LHCN-M2 (cell line): ENCODE measurements at places on chromosomes 5 and 9. TPM values are rescaled to one million over a fixed set of nuclear protein-coding genes. Genes with fewer than 3 reads are reported as not detected.

GRCh38 chr5:119651486-119651885, 22.1 kb downstream of the FAM170A start:
- no peak for DNase-seq

DNA sequence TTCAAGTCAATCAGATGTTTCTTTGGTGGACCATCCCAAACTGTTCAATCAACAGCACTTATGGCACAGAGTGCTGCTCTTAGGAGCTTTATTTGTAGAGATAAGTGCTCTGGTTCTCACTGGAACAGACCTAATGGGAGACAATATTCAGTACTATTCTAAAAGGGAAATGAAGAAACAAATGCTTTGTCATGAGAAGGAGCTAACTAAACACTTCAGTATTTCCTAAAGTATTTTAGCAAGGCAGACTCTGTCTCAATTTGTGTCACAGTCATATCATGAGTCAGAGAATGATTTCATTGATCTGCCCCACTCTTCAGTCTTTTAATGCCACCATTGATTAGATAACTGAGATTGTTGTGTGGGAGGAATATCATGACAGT, 175.3 kb downstream of the SLF1 start:
- DNase-seq: peak; percentile 39

DNA sequence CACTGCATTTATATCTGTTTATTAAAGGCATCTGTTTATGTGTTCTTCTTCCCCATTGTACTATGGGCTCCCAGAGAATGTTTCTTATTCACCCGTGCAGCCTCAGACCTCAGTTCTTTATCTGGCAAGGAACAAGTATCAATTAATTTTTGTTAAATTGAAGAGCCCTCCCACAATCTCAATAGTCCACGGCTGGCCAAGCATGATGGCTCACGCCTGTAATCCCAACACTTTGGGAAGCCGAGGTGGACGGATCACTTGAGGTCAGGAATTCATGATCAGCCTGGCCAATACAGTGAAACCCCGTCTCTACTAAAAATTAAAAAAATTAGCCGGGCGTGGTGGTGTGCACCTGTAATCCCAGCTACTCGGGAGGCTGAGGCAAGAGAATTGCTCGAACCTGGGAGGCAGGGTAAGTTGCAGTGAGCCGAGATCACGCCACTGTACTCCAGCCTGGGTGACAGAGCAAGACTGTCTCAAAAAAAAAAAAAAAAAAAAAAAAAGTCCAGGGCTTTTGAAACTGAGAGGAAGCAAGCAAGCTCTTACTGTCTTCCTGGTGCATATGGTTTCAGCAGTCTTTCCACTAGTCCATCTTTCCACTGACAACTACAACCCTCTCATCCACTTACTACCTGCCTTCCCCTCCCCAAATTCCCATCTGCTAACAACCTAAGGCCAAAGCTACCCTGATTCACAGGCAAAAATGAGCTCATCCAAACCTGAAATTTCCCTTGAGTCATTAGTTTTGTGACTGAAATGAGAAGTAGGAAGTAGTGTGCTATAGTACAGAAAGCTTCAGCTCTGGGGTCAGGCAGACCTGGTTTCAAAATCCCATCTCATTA, 2.3 kb upstream of the HK3 start:
- DNase-seq: no peak

DNA sequence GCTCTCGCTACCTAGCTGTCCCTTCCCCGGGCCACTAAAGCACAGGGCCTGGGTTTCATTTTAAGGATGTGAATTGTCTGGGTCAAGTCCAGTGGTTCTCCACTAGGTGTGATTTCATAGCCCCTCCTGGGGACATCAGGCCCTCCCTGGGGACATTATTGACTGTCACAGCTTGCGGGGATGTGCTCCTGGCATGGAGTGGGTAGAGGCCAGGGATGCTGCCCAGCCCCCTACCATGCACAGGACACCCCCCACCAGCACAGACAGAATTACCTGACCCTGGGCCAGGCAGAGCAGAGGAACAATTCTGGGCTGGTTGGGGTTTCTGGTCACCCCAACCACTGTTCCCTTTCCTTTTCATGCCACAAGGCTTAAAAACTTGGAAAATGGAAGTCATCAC, 4.1 kb downstream of the FAM78A start:
- DNase-seq: no peak

- DNase-seq: no peak
Observed at GRCh38 chr9:129587487-129588262, 33.2 kb downstream of the C9orf50 start.

DNA sequence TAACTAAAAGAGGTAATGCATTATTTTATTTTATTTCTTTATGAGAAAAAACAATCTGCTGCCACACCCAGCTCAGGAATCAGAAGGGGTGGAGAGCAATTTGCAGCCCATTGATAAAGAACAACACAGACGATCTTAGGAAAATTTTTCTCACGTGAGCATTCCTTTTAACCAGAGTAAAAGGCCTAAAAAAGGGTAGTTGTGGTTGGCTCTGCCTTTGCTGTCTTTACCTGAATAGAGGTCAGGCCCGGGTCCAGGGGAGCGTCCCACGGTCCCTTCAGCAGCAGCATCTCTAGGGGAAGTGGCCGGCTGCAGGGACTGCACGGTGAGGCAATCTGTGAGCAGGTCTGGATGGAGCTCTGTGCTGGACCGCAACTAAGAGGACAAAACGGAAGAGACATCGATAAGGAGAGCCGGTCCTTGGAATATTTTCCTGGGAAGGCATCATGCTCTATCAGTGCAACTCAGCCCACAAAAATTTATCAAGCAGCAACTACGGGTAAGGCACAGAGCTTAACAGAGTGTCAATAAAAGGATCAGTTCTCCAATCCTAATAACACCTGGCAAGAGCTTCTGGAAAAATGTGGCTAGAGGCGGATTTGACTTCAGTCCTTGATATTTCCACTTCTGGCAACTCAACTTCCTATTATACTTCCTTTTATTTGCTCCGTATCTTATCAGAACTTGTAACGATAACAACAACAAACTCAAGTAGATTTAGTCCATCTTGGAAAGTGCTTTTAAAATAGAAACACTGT, 372.8 kb upstream of the RFX3 start:
- DNase-seq: no peak

DNA sequence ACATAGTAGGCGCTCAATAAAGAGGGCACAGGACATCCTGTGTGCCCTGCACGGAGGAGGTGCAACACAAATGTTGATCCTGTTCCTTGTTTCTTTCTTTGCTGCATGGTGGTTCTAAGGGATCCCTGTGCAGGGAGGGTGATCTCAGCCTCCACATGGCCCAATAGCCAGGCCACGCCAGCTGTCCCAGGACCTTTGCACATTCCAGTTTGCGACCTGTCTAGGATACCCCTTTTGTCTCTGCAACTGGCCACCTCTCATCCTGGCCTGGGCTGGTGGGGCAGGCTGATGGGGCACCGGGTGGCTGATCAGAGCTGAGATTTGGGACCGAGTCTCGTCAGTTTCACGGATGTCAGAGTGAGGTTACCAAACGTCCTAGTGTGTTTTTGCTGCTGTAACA, 79.5 kb downstream of the CFAP77 start:
- no peak for DNase-seq

- DNase-seq: no peak
Observed at GRCh38 chr9:136990242-136990911, 1.8 kb upstream of the PAXX start.

DNA sequence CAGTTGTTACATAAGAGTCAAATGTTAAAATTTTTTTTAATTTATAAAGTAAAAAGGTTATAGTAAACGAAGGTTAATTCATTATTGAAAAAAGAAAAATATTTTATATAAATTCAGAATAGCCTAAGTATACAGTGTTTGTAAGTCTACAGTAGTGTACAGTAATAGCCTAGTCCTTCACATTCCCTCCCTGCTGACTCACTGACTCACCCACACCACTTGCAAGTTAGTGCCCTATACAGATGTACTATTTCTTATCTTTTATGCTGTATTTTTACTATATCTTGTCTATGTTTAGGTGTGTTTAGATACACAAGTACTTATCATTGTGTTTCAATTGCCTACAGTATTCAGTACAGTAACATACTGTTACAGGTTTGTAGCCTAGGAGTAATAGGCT, 57.6 kb downstream of the MAMDC2 start:
- DNase-seq: peak; percentile 32

DNA sequence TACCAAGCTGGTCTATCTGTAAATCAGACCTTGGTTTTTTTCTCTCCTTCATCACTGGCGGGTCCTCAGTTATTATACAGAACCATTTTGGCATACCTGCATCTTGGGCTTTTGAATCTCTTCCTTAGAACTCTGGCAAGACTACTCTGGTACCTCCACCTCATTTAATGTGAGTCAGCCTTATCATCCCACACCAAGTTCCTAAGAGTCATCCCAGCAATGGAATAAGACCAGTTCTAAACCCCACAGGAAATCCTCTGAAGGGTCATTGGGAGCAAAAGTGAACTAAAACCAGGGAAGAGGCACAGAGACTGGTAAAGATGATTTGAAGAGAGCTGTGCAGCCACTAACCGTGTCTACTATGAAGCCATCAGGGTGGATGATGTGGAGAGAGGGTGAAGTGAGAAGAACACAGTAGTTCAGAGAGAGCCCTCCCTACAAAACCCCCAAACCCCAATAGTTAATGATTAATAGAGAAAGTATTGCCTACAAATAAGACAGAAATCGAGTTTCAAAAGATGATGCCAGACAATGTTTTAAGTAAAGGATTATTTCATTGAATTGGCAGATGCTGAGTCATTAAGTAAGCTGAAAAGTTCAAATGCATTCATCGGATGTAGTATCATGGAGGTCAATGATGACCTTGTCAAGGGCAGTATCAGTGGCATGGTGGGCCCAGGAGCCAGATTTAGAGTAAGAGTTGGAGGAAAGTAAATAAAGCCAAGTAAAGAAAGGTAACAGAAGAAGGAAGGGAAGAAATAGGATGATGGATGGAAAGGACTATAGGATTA, 85.4 kb downstream of the PCSK1 start:
- no peak for DNase-seq

The NFX1 gene
- 20.2 and 23.4 TPM in 2 replicates for total RNA-seq

The DMRT3 gene
- total RNA-seq: not detected in 2 replicates

The RGS7BP gene
- not detected in 2 replicates for total RNA-seq

The IFNA13 gene
- total RNA-seq: not detected in 2 replicates

The ARL14EPL gene
- 0.40 TPM in 1 of 2 replicates, not detected in the other for total RNA-seq

The SVEP1 gene
- total RNA-seq: 1.0 and 1.3 TPM in 2 replicates

The BAAT gene
- total RNA-seq: 0.06 TPM in 1 of 2 replicates, not detected in the other

The SPINK13 gene
- not detected in 2 replicates for total RNA-seq

The GLRA1 gene
- total RNA-seq: not detected in 2 replicates

The CRB2 gene
- not detected in 2 replicates for total RNA-seq
